ENCODE measurements at places on chromosomes 16 and 17. TPM values are rescaled to one million over a fixed set of nuclear protein-coding genes. Genes with fewer than 3 reads are reported as not detected.

EPOP gene
- total RNA-seq, result 0.83 TPM

EVPLL gene
- total RNA-seq, result not detected

CAVIN1 gene
- 452 TPM for total RNA-seq

ADAD2 gene
- total RNA-seq, result not detected

CCL4L2 gene
- total RNA-seq, result 0.14 TPM

CHST4 gene
- not detected for total RNA-seq

PDILT gene
- not detected for total RNA-seq

Measured in smooth muscle cell of bladder (primary cell).